ENCODE measurements at places on chromosomes 16 and 17.
A peak's percentile ranks its signal among the peaks of the same experiment; 100 is the strongest.

DNA sequence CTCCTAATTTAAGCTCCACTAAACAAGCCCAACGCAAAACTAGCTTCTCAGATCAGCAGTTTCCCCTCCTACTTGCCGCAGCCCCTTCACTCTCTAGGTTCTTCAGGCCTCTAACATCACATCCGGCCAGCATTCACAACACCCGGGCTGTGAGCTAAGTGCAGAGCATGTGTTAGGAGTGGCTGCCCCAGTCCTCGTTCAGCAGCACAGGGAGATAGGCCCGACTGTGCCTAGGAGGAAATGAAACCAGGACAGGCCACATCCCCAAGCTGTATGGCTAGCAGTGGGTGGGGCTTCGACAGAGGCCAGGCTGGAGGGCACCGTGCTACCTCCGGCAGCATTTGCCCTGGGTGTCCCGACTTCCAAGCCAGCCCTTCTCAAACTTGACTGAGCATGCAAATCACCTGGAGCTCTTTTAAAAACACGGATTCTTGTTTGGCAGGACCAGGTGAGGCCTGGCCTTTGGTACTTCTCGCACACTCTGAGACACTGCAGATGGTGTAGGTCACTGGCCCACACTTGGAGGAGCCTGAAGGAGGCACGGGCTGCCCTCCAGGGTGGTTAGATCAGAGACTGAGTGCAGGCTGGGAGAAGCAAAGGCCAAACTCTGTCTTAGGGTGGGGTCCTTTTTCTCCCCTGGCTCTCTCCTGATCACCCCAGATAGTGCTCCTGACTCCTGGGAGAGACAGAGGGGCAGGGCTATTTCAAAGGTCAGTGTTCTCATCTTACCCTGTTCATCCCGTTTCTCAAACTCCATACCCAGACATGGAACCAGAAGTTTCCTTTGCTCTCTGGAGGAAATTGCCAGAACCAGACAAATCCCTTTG, 202.0 kb downstream of the C16orf78 start:
- DNase-seq: no peak

DNA sequence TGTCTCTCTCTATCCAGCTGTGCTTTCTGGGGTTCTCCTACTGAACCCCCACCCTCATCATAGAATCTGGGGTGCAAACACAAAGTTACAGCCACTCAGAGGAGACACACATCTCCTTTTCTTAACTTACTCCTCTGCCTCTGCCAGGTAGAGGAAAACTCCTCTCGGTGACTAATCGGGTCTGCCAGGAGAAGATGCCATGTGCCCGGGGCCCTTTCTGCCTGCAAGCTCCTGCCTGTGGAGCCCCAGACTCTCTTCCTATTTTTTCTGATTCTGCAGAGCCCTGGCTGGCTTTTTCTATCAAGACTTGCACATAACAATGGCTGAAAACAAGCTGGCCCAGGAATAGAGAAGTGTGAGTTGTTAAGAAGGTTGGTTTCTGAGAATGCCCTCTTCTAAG, 10.4 kb downstream of the SLC6A4 start:
- no peak for DNase-seq

DNA sequence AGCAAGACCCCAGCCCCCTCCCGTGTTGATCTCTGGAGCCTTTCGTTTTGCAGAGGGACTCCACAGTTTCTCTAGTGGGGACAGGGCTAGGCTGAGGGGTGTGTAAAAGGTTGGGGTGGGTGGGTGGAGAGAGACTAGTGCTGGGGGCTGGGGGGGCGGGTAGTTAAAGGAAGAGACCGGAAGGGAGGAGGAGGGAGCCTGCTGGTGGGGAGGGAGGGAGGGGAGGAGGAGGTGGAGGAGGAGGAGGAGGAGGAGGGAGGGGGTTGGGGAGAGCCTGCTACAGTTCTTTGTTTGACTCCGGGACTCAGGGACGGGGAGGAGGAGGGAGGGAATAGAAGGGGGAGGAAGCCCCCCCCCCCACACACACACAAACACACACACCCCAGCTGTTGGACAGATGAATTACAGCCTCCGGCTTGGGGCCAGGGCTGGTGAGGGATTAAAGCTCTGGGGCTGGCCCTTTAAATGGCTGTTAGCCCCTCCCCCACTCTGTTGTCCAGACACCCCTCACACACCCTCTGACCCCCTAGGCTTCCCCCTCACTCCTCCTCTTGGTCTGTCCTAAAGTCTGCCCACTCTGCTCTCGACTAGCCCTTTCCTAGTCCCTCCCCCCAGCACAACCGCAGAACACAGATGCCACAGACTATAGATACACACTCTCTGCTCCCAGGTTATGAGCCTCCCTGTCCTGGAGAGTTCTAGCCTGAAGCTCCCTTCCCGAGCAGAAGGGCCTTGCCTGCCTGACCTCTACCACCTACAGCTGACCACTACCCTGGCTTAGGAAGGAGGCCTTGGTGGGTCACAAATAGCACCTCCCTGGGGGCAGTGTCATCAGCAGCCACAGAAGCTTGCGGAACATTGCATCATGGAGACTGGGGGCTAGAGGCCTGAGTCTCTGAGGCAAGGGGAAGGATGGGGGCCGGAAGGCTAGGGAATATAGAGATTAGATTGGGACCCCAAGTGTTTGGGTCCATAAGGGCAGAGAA, 4.4 kb downstream of the KDM6B start:
- DNase-seq: no peak

DNA sequence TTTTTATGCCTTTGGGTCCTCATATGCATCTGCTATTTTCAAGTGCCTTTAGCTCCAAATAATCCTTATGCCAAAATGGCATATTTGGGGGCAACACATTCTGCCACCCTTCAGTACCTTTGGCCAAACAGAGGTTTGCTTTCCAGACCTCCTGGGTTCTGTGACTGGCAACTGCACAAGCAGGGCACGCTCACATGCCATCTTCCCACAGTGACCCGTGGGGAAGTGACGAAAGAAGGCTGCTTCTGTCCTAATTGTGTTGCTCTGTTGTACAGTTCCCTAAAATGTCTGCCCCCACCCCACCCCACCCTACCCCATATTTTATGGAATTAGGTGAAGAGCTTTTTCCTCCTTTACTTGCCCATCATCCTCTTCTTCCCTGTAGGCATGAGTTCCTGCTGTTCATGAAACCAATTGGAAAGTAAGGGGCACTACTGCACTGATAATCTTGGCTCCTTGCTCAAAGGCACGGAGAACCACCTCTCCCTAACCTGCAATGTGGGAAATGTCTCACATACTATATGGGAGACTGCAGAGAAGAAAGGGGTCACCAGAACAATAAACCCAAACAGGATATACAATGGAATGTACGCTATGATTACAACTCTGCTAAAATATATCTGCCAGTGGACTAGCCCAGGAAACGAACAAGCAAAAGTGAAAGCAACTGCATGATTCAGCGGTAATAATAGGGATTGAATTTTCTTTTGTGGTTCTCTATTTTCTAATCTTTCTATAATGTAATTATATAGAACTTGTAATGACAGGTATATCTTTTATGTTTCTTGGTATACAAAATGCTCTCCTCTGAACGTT, 3.3 kb upstream of the SLFN12L start:
- peak; percentile 42 for DNase-seq

DNA sequence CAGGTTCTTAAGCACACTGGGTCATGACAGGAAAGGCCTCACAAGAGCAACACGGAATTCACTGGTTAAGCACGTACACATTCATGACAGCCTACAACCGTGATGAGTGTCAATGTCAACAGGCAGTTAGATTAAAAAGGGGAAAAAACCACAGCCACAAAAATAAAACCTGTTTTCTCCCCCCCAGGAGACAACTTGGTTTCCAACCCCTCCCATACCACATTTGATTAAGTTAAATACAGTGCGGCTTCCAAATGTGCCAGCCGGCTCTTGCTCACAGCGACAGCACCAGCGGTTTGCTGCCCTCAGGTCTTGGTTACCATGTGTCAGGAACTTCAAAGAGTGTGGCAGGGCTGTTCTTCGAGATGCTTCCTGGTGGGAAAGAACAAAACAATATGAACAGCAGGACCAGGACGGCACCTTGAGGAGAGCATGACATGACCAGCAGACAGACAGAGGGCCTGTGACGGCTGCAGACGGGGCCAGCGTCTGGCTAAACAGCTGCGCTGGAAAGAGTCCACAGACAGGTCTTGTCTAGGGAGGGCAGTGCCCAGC, 193.6 kb downstream of the PARN start:
- DNase-seq: no peak

DNA sequence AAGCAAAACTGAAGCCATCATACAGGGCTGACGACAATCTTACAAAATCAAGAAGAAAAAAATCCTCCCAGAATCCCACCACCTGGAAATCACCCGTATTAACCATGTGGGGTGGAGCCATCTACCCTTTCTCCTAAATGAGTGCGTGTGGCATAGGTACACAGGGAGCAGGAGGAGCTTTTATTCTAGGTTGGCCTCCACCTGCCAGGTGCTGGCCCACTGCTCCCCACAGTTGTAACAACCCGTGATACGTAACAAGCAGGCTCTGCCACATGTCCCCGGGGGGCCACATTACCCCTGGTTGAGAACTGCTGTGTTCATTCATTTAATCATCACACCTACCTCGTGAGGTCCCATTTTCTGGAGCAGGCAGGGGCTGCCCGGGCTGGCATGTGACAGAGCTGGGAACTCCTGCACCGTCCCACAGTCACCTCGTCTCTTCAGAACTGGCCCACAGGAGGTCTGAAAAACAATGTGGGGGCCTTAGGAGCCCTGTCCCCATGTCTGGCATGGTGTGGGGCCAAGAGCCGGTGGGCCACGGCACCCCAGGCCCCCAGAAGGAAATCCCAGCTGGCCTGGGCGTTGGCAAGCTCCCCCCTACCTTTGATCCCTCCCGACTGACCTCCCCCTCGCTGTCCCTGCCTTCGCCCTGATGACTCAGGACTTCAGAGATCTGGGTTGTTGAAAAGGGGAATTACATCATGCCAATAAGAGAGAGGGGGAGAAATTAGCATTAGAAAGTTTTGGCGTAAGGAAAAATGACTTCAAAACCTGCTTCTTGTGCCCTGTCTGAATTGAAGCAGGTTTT, 12.9 kb downstream of the CMIP start:
- DNase-seq: no peak

GRCh38 chr17:19319771-19320505, 42.6 kb downstream of the B9D1 start:
- no peak for DNase-seq

DNA sequence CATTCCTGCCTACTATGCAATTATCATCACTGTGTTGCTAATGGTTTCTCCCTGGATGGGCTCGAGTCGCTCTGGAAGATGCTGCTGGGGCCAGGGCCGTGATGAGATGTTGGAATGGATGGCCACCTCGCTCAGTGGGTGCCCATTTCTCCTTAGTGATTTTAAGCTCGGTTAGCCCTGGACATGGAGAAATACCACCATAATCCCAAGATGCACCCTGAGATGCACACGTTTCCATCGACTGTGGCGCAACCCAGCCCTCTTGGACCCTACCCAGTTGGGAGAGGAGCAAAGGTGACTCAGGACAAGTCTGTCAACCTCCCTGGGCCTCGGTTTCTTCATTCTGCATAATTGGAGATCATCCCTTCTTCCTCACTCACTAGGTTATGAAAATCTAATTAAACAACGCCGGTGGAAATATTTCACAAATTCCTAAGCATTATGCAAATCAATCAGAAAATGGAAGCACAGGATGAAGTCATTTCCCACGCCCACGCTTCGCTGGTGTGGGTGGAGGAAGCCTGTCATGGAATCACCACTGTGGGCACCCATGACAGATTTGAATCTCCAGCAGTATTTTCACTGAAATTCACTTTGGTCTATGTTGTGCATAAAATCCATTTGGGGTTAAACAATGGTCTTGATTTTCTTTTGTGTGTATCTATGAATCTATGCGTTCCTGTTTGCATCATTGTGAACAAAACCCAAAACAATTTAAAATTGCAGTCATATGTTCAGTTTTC, 195.2 kb downstream of the AXIN2 start:
- no peak for DNase-seq

GRCh38 chr16:12092544-12092921, 116.0 kb downstream of the SNX29 start:
- no peak for DNase-seq

- no peak for DNase-seq
These were observed 8.7 kb upstream of the KAT7 start for GRCh38 chr17:49779739-49780231.

- no peak for DNase-seq
These were observed 552.3 kb downstream of the TOX3 start for GRCh38 chr16:51994597-51994996.

- no peak for DNase-seq
These were observed 12.4 kb upstream of the CYB561 start for GRCh38 chr17:63458478-63458877.

DNA sequence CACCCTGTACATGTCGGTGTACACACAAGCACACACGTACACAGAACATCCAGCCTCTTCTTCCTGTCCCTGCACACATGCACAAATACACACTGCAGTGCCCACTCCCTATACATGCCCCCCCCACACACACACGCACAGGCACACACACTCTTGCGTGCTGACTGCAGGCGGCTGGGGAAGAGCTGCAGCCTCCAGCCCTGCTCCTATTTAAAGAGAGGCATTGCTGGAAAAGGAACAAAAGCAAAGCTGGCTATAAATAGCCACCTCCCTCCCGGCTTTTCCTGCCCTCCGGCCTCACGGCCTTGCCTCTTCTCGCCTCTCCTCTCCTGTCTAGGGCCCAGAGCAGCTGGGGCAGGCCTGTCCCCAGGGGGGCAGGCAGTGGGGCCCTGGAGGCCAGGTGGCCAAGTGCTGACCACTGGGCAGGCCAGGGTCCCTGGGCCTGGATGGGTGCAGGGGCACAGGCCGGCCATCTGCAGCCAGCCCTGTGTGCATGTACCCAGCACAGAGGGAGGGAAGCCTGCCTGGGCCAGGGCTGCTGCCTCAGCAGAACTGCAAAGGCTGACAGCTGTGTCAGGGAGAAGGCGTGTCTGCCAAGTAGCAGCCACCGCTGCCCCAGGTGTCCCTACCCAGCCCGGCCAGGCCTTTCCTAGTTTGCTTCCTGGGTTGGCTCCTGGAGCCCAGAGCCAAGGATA, 25.4 kb downstream of the RTN4RL1 start:
- DNase-seq: no peak

GRCh38 chr16:81530296-81530721, 85.7 kb downstream of the CMIP start:
- DNase-seq: no peak

DNA sequence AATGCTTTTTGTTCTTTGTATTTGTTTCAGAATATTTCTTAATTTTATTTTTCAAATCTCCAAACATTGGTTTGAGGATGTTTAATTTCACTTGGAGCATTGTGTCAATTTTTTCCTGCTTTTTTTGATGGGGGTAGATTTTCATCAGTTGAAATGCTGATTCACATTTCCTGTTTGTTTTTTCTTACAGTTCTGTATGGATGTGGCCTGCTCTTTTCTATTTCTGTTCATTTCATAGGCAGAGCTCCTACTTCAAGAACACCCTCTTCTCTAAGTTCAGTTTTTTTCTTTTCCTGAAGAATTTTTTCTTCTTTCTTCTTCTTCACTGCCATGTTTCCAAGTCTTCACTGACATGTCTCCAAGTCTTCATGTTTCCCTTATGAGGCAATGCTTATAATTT, 8.8 kb downstream of the MBTD1 start:
- no peak for DNase-seq

- no peak for DNase-seq
These were observed 71.9 kb downstream of the RBBP6 start for GRCh38 chr16:24611310-24611709.
